Tibial artery (tissue), 4 donors: ENCODE measurements at places on chromosomes 2 and 18.

DNA sequence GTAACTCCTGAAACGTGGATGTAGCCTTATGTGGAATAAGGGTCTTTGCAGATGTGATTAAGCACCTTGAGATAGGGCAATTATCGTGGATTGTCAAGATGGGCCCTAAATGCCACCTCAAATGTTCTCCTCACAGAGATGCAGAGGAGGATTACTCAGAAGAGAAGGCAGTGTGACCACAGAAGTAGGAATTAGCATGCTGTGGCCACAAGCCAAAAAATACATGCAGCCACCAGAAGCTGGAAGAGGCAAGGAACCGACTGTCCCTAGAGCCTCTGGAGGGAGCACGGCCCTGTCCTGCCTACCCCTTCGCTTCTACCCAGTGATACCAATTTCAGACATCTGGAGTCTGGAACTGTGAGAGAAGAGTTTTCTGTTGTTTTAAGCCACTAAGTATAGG, 47.3 kb upstream of the MGAT5 start:
- H3K27ac ChIP-seq: peak overlapping the region; percentile 26
- no peaks in the 10 kb centered on the region for H3K36me3 ChIP-seq
- peaks cover 39% of the 10 kb centered on the region for H3K4me1 ChIP-seq
- H3K4me3 ChIP-seq: no peak overlapping the region

- no peaks in the 10 kb centered on the region for H3K27me3 ChIP-seq
- no peaks in the 10 kb centered on the region for H3K4me1 ChIP-seq
- no peak overlapping the region for H3K4me3 ChIP-seq
- H3K36me3 ChIP-seq: no peaks in the 10 kb centered on the region
Observed at GRCh38 chr2:28565720-28566295, 69.9 kb downstream of the PLB1 start.

- H3K36me3 ChIP-seq: no peaks in the 10 kb centered on the region
- no peak overlapping the region for H3K4me3 ChIP-seq
- DNase-seq: no peak
- H3K4me1 ChIP-seq: no peaks in the 10 kb centered on the region
- H3K27me3 ChIP-seq: no peaks in the 10 kb centered on the region
- no peak overlapping the region for H3K27ac ChIP-seq
Observed at GRCh38 chr2:49296107-49296867, 142.0 kb upstream of the FSHR start.

DNA sequence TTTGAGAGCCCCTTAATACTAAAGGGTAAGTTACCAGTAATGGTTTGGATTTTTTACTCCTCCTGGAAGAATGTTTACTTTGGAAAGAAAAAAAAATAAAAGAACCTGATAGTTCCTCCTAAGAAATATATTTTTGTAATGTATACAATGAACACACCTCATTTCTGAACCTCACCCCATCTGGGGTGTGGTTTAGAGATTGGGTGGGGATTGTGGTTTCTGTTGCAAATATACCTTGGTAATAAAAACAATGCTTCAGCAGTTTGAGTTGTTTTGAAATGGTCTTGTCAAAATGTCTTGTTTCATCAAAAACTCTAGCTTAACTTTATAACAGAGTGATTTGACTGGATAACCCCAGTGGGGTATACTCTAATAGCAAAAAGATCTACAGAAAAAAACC, 448.9 kb upstream of the MEIS1 start:
- no peaks in the 10 kb centered on the region for H3K27me3 ChIP-seq
- no peak overlapping the region for H3K27ac ChIP-seq
- no peak overlapping the region for H3K4me3 ChIP-seq

DNA sequence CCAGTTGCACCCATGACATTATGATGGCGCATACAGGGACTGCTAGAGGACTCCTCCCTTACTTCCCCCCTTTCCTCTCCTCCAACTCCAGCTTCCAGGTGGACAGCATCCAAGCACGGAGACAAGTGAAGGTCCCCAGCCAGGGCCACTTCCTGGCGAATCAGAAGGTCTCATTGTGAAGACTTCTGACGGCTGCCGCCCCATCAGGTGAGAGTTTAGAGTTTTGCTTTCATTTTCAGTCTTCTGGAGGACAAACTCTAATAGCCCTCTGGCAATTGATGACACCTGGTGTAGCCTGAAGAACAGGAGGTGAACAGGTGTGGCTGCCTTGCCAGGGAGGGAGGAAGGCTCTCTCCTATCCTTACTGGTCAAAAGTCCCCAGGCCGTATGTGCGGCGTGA, 77.3 kb upstream of the KCNH7 start:
- no peak overlapping the region for H3K4me3 ChIP-seq
- DNase-seq: no peak
- H3K27me3 ChIP-seq: no peaks in the 10 kb centered on the region

DNA sequence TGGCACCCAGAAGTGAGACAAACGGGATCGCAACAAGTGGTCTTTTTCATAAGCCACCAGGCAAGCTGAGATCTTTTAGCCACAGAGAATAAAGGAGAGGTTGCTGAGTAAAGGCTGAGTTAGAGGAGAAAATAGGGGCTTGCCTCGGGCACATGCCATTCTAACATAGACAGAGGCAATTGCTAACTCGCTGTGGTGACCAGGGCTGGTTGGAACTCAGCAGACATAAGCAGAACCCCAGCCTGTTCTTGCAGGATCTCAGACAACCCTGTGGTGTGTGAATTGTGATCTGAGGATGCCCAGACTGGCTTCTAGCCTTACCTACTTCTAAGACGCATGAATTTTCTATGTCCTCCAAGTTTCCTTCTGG, 300.2 kb downstream of the CDCA7 start:
- no peak overlapping the region for H3K27ac ChIP-seq
- no peaks in the 10 kb centered on the region for H3K27me3 ChIP-seq
- H3K4me3 ChIP-seq: no peak overlapping the region
- no peak for DNase-seq
- H3K36me3 ChIP-seq: no peaks in the 10 kb centered on the region

GRCh38 chr2:75833386-75833785, 122.7 kb upstream of the GCFC2 start:
- H3K36me3 ChIP-seq: no peaks in the 10 kb centered on the region
- H3K4me1 ChIP-seq: no peaks in the 10 kb centered on the region
- H3K27ac ChIP-seq: no peak overlapping the region
- no peak overlapping the region for H3K4me3 ChIP-seq
- no peaks in the 10 kb centered on the region for H3K27me3 ChIP-seq

- H3K4me1 ChIP-seq: no peaks in the 10 kb centered on the region
- no peaks in the 10 kb centered on the region for H3K27me3 ChIP-seq
- no peak for DNase-seq
- H3K36me3 ChIP-seq: no peaks in the 10 kb centered on the region
Observed at GRCh38 chr2:69616755-69617154, 26.8 kb downstream of the AAK1 start.

DNA sequence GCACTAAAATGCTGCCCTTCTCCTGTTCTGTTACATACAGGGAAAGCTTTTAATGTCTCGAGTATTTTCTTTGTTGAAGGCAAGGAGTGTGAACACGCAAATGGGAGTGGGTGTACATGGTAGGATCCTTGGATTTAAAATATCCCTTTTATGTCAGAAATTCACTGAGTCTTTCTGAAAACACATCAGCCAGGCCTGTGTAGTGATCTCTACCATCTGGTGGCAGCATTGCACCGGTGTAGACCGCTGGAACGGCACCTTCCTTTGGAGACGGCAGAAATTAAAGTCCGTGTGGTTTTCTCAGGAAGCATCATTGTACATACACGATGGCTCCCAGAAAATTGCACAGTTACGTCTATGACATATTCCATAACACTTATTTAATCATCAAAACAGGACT, 515.8 kb downstream of the GALR1 start:
- no peak overlapping the region for H3K27ac ChIP-seq
- DNase-seq: no peak
- H3K4me3 ChIP-seq: no peak overlapping the region
- H3K27me3 ChIP-seq: no peaks in the 10 kb centered on the region

DNA sequence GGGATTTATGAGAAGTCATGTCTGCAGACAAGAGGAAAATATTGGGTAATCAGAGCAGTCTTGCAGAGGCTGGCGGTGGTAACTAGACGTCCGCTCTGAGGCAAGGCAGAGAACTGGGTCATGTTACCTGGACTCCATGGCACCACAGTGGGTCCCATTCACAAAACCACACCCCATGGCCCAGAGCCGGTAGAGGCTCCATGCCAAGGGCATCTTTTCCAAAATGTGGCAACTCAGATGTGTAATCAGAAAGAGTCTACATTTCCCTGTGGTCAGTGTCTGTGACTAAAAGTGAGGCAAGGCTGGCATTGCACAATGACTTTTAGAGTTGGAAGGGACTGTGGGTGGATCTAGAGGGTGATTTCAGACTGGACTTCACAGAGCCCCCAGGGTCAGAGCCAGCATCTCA, 113.1 kb downstream of the MREG start:
- peak; percentile 72 for DNase-seq
- H3K4me1 ChIP-seq: no peaks in the 10 kb centered on the region
- H3K36me3 ChIP-seq: no peaks in the 10 kb centered on the region
- H3K27ac ChIP-seq: no peak overlapping the region
- no peaks in the 10 kb centered on the region for H3K27me3 ChIP-seq

DNA sequence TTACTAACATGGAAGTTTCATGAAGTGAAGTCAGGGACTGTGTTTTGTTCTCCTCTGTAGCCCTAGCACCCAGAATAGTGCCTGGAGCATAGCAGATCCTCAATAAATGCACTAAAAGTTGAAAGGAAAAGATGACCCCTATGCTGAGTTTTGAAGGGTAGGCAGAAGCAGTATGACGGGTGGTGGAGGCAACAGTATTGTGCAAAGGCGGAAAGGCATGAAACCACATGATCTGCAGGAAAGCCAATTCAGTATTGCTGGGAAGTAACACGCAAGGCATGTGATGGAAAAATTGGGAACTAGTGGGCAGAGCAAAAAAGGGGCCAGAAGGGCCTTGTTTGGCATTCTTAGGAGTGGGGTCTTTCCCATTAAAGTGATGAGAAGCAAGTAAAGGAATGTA, 23.1 kb downstream of the DTNB start:
- no peak overlapping the region for H3K4me3 ChIP-seq
- DNase-seq: no peak
- peaks cover 22% of the 10 kb centered on the region for H3K36me3 ChIP-seq
- no peaks in the 10 kb centered on the region for H3K27me3 ChIP-seq
- no peak overlapping the region for H3K27ac ChIP-seq

DNA sequence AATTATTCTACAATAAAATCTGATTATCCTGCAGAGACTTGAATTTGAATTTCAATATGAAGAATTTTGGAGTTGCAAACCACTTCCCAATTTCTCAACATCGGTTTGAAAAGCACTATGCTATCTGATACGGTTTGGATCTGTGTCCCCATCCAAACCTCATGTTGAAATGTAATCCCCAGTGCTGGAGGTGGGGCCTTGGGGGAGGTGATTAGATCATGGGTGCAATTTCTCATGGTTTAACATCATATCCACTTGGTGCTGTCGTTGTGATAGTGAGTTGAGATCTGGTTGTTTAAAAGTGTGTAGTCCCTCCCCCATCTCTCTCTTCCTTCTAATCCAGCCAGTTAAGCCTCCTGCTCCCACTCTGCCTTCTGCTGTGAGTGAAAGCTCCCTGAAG, 205.7 kb downstream of the NBAS start:
- H3K27ac ChIP-seq: no peak overlapping the region
- DNase-seq: no peak
- H3K4me3 ChIP-seq: no peak overlapping the region
- H3K4me1 ChIP-seq: no peaks in the 10 kb centered on the region

GRCh38 chr2:185807351-185807750, 68.7 kb downstream of the FSIP2 start:
- no peaks in the 10 kb centered on the region for H3K27me3 ChIP-seq
- DNase-seq: no peak
- H3K4me1 ChIP-seq: no peaks in the 10 kb centered on the region
- no peak overlapping the region for H3K27ac ChIP-seq
- no peaks in the 10 kb centered on the region for H3K36me3 ChIP-seq

GRCh38 chr18:37764541-37765288, 199.1 kb upstream of the CELF4 start:
- H3K4me3 ChIP-seq: no peak overlapping the region
- no peaks in the 10 kb centered on the region for H3K36me3 ChIP-seq
- no peak overlapping the region for H3K27ac ChIP-seq
- H3K4me1 ChIP-seq: no peaks in the 10 kb centered on the region
- no peaks in the 10 kb centered on the region for H3K27me3 ChIP-seq

GRCh38 chr2:37306024-37306423, 18.6 kb downstream of the PRKD3 start:
- no peaks in the 10 kb centered on the region for H3K36me3 ChIP-seq
- no peak overlapping the region for H3K27ac ChIP-seq
- no peak for DNase-seq
- H3K27me3 ChIP-seq: no peaks in the 10 kb centered on the region
- no peak overlapping the region for H3K4me3 ChIP-seq

GRCh38 chr2:118473846-118474540, 373.5 kb downstream of the EN1 start:
- H3K4me3 ChIP-seq: no peak overlapping the region
- H3K4me1 ChIP-seq: no peaks in the 10 kb centered on the region
- no peaks in the 10 kb centered on the region for H3K36me3 ChIP-seq
- H3K27me3 ChIP-seq: no peaks in the 10 kb centered on the region

DNA sequence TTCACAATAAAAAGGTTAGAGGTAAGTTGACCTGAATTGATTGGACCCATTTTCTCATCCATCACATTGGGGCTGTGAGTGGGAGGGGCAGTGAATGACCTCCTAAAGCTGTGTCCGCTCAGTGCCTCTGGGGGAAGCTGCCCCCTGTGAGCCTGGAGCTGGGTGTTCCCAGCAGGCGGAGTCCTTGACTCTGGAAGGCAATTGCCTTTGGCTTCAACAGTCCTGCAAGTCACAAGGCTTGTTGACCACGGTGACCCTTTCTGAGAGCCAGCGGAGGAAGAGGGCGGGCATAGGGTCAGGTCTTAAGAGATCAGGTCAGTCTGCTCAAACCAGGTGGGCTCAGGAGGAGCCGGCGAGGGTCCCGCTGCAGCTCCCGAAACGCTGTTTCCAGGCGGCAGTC, 1.1 kb upstream of the CIDEA start:
- peaks cover 15% of the 10 kb centered on the region for H3K4me1 ChIP-seq
- DNase-seq: no peak
- no peaks in the 10 kb centered on the region for H3K36me3 ChIP-seq
- H3K27me3 ChIP-seq: no peaks in the 10 kb centered on the region
- no peak overlapping the region for H3K27ac ChIP-seq

- DNase-seq: no peak
- no peaks in the 10 kb centered on the region for H3K4me1 ChIP-seq
- no peaks in the 10 kb centered on the region for H3K36me3 ChIP-seq
- no peaks in the 10 kb centered on the region for H3K27me3 ChIP-seq
Observed at GRCh38 chr2:15076668-15077067, 444.2 kb downstream of the LRATD1 start.
